Left hindlimb (tissue), 1 donor: ENCODE measurements at places on chromosomes 1 and 21.

GRCh38 chr1:75373542-75374159, 237.3 kb downstream of the SLC44A5 start:
- DNase-seq = no peak

DNA sequence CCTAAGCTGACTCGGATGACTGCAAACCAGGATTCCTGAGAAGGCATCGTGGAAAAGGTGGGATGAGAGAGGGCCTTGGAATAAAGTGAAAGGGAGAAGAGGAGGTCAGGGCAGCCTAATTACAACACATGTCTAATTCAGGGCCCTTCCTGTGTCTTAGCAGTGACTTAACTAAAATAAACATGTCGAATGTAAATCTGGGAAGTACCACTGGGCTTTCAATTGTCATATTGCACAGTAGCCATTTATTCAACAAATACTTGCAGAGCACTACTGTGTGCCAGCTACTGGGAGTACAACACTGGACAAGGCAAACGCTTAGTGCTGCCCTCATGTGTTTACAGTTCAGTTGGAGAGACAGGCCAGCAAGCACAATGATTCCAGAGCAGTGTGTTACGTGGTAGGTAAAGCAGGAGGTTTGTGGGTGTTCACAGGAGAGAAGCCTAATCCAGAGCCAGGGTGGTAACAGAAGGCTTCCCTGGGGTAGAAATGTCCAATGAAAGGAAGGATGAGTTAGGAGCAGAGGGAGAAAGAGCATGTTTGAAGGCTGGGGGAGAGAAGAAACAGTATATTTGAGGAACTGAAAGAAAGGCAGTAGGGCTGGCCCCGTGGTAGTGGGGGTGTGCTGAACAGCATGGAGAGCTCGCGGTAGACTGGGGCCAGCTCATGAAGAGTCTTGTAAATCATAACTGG, 38.0 kb upstream of the RASAL2 start:
- DNase-seq = no peak

- DNase-seq = no peak
Observed at GRCh38 chr1:199449221-199449620, 578.3 kb upstream of the NR5A2 start.

DNA sequence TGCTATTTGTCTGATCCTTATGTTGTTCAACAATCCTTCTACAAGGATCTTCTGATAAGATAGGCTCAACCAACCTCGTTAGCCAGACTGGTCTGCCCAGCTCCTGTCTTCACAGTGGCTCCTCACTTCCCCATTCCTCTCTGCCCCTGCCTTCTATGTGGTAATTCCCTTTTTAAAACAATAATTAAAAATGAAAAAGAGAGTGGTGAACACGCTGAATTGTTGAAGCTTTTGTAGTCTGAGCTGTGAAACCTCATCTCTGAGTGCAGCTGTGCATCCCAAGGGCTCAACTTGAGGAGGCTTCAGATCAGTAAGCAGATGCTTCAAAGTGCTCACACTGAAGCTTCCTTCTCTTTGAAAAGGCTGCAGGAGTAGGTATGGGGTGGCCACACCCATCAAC, 70.7 kb upstream of the JUN start:
- DNase-seq = no peak

DNA sequence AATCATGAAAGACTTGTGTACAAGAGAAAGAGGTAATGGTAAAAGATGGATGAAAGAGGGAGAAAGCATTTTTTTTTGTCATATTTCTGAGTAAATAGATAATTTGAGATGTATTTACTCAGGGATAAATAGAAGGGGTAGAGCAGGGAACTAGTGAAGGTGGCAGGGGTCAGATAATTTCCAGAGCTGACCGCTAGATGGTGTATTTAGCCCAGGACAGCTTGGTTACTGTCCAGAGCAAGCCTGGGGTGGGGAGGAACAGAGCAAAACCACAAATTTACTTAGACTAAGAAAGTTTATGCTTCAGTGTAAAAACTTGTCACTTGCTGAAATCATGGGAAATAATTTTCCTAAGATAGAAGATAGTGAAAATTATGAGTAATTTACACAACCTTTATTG, 91.5 kb downstream of the XCL2 start:
- no peak for DNase-seq

DNA sequence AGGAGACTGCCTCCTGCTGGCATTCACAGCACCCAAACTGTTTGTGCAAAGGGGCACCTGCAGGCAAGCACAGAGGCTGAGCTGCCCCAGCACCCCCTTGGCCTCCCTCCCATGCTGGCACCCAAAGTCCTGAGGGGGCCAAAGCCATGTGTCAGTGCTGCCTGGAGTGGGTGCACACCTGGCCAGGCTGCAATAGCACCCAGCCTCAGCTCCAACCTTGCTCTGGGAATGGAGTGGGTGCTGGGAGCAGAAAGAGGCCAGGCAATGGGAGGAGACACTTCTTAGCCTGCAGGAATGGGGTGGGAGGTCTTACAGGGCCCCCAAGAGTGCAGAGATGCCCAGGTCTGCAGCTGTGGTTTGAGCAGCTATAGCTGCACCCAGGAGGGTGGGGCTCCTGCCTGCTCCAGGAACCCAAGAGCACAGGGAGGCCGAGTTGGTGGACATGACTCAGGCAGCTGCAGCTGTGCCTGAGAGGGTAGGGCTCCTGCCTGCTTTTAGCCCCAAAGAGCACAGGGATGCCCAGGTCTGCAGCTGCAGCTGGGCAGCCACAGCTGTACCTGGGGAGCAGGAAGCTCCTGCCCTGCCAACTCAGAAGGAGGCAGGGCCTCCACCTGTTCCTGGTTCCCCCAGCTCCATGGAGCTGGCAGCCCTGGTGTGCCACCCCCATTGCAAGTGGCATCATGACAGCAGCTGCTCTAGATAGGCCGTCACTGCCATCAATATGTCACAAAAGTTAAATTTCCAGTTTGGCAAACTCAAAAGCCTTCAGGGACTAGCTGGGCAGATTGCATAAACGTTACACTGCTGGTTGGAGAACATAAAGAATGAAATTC, 5.3 kb upstream of the CHD1L start:
- no peak for DNase-seq

DNA sequence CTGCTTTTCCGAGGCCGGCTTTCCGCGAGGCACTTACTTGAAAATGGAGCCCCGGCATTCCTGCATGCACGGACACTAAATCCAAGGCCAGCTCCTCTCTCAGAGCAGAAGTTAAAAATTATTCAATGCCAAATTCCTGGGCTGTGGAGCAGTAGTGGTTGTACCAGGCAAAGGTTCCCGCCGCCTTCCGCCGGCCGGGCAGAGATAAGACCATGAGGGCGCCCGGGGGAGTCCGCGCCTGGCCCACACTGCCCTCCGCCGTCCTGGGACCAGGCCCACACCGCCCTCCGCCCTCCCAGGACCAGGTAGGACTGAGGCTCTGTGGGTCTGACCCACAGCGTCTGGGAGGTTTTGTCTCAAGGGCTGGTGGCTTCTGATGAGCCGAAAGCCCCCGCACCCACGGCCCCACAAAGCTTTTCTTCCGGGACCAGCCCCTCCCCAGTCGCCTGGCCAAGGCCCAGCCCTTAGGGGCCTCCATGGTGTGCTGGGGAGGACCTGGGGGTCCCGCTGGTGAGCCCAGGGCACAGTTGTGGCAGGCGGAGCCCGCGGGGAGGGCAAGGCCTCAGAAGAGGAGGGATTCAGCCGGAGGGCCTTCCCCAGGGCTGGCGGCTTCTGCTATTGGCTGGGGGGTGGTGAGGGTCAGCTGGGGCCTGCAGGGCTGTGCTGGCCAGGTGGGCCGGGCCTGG, 12.7 kb upstream of the C1orf159 start:
- DNase-seq = peak; percentile 34
